ENCODE measurements at places on chromosomes 13 and 19.
A peak's percentile ranks its signal among the peaks of the same experiment; 100 is the strongest.

- no peak for DNase-seq
Measured at GRCh38 chr13:23440821-23441618, 7.5 kb upstream of the SACS start.

DNA sequence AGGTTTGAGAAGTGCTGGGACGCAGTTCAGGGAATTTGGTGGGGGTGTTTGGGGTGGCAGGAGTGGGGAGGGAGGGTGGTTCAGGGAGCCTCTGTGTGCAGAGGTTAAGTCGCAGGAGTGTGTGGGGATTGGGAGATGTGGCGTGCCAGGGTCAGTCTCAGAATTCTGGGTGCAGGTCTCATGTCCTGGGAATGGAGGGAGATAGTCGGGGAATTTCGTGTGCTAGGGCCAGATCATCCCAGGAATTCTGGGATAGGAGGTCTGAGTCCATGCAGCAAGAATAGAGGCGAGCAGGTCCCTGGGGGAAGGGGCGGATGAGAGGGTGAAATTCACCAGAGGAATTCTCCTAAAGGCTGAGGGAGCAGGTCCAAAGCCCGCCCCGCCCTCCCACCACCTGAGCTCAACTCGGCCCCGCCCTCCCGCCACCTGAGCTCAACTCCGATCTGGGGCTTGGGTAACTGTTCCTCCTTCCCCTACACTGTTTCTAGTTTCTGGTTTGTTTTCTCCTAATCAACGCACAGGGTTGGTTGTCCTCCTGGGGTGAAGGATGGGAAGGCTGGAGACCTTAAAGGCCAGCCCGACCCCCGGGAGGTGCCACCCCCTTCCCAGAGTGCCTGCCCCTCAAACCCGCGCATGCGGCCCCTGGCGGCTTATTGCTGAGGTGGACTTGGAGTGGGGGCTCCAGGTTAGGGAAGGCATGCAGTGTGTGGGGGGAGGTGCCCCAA, 15.2 kb downstream of the KCNC3 start:
- DNase-seq = no peak

DNA sequence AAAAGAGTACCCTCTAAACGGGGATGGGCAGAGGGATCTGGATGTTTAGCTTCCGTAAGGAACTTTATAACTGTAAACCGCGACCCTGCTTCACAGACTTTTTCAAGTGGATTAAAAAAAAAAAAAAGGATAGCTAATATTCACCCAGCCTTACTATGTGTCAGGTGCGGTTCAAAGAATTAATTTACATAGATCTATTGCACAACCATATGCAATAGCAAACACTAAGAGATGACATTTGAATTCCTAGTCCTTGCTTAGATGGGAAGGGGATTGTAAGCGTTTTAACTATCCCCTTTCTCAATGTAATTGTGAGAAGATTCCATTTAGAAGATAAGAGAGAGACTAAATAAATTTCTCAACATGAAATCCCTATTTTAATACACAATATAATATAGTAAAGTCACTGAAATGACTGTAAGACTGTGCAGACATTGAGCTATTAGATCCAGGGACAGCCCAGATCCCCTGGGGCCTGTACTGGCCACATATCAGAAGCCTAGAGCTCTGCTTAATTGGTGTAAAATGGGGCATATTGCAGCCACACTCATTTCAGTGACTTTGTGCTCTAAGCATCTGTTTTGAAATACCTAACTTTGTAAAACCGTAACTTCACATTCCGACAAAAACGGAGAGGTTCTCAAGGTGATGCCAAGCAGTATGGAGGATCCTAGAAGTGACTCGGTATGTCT, 13.6 kb downstream of the LATS2 start:
- peak; percentile 19 for DNase-seq

GRCh38 chr19:3458229-3459088, 21.9 kb downstream of the SMIM24 start:
- no peak for DNase-seq

DNA sequence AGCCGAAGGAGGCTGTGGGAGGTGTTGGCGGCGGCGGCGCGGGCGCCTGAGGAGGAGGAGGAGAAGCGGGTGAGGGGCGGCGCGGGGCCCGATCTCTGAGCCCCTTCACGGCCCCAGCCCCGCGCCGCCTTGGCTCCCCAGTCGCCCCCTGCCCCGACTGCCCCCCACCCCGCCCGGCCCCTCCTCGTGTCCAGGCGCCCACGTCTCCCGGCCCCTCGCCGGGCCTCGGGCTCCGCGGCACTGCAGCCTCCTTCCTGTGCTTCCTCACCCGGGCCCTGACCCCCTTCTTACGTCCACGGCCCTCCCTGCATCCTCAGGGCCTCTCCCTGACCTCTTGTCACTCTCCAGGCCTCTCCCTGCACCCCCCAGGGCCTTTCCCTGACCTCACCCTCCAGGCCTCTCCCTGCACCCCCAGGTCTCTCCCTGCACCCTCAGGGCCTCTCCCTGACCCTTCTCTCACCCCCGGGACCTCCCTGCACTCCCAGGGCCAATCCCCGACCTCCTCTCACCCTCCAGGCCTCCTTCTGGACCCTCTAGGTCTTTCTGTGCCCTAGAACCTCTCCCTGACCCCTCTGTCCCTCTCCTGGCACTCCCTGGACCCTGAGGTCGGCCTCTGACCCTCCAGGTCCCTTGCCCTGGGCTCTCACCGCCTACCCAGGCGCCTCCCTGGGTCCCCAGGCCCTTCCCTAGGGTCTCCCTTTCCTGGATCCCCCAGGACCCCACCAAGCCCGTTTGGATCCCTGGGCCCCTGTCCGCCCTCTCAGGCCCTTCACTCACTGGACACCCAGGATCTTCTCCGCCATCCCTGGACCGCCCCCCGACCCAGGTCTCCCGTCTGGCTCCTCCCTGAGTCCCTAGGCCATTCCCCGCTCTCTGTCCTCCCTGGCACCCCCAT, 460 bp downstream of the KMT5C start:
- no peak for DNase-seq

DNA sequence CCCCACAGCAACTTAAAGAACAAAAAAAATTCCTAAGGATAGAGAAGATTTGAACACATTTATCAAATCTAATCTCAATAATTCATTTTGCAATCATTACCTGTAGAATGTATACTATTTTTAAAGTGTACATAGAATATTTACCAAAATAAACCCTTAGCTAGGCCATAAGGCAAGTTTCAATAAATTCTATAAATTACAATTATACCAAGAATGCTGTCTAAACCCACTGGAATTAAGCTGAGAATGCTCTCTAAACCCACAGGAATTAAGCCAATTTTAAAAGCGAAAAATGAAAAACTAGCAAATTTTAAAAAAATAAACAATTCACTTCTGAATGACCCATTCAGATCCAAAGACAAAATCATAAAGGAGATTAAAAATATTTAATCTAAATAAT, 540.4 kb upstream of the NBEA start:
- no peak for DNase-seq

DNA sequence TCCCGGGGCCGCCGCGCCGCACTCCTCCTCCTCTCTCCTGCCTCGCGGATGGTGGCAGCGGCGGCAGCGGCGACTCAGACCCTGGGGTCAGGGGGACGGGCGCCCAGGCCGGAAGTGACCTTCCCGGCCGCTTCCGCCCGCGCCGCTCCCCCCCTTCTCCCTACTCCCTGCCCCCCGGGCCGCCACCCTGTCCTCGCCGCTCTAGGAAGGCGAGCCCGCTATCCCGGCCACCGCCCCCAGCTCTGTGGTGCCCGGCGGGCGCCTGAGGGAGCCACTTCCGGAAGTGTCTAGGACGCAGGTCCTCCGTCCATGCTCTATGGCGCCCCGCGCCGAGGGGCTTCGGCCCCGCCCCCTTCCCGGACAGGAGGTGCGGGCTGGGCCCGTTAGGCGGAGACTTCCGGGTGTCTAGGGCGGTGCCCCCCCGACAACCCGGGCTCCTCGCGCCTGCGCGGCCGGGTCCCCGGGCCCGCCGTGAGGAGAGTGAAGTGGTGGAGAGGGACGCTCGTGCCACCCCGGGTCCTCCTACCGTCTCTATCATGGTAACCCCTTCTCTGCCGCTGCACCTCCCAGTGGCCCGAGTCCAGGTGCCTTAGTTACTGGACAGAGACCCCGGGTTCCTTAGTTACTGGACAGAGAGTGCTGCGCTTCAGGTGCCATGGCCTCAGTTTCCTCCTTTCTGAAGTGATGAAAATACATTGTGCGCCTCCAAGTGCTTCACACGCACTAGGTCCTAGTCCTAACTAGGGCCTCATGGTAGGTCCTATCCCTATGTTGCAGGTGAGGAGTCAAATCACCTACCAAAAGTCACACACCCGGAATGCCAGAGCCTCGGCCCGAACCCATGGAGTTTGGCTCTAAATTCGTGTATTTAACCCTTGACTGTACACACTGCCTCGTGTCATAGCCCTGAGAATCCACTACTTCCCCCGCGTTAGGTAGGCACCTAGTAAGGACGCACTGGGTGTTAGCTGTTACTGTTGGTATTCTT, at the start of gene ZNF787:
Gene ZNF787, minus strand, starts transcription at position 116 of the 988 bp plus-strand sequence. CDS start 18,078 bp downstream, outside the sequence.
- DNase-seq = peak; percentile 94

GRCh38 chr19:7478173-7478842, 10.5 kb downstream of the PEX11G start:
- no peak for DNase-seq

DNA sequence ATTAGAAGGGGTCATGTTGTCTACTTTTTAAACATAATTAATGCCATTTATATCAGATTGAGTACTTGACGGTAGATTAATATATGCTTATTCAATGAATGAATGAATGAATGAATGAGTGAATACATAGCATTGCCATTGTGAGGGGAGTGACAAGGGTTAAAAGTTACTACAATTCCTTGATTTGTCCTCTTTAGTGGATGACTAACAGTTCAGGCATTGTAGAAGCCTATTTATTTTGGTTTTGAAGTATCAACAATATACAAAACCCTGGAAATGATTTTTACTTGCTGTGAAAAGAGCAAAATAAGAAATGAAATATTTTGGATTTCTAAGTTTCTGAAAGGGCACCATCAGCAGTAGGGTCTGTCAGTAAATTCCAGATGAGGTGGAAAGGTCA, 122.7 kb downstream of the CYSLTR2 start:
- DNase-seq = no peak

DNA sequence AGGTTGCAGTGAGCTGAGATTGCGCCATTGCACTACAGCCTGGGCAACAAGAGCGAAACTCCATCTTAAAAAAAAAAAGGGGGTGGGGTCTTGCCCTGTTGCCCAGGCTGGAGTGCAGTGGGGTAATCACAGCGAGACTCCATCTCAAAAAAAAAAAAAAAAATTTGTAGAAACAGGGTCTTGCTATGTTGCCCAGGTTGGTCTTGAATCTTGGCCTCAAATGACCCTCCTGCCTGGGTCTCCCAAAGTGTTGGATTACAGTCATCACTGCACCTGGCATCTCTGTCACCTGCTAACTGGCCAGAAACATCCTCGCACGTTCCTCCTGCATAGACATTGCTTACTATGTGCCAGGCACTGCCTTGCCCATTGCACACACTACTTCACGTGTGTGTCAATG, 14.1 kb downstream of the RCN3 start:
- DNase-seq = no peak

DNA sequence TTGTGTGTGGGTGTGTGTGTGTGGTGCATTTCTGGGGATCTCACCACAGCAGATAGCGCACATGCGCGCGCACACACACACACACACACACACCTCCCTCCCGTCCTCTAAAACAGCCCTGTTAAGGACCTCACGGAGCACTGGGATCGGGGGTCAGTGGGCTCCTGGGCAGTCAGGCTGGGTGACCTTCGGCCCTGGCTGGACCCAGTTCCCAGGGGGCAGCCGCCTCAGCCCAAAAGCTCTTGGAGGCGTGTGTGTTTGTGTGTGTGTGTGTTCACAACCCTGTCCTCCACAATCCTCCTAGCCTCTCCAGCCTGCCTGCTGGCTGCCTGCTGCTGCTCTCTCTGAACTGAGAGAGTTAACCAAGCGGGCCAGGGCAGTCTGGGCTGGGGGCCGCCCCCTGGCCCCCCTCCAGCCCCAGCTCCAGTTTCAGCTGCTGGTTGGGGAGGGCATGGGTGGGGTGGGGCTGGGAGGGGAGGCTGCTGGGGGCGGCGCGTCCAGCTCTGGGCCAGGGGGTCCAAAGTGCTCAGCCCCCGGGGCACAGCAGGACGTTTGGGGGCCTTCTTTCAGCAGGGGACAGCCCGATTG, at the start of gene FXYD1:
Gene FXYD1, plus strand, starts transcription at position 520 of the 588 bp plus-strand sequence. CDS start 1,256 bp downstream, outside the sequence.
- peak; percentile 20 for DNase-seq

GRCh38 chr13:26449063-26449848, 108.2 kb upstream of the WASF3 start:
- no peak for DNase-seq

GRCh38 chr13:91046715-91047327, 300.7 kb upstream of the MIR17HG start:
- no peak for DNase-seq

DNA sequence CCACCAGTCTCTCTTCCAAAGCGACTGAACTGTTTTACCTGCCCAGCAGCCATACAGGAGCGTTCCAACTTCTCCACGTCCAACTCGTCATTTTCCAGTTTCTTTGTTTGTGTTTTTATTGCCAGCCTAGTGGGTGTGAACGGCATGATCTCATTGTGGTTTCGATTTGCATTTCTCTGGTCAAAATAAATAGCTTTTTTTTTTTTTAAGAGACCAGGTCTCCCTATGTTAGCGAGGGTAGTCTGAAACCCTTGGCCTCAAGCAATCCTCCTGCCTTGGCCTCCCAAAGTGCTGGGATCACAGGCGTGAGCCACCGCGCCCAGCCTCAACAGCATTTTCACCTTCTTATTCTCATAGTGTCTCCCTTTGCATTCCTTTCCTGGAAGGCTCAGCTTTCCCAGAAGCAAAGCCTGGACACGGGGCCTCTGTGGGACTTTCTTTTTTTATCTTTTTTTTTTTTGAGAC, 4.2 kb upstream of the JSRP1 start:
- DNase-seq = no peak

DNA sequence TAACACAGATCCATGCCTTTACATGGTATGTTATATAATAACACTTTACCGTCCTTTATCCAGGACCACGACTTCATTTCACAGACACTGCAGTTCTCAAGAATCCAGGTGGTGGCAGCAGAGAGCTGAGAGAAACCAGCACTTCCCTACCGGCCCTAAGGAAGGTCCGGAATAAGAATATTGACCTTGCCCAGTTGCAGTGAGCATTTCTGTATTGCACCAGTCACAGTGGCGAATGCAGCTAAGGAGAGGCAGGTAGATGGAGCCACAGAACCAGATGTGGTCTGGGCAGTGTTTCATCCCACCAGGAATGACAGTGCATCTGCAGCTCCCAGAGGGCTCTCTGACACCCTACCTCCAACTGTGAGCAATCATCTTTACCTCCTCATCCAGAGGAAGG, 44.6 kb downstream of the ZNF787 start:
- peak; percentile 34 for DNase-seq

DNA sequence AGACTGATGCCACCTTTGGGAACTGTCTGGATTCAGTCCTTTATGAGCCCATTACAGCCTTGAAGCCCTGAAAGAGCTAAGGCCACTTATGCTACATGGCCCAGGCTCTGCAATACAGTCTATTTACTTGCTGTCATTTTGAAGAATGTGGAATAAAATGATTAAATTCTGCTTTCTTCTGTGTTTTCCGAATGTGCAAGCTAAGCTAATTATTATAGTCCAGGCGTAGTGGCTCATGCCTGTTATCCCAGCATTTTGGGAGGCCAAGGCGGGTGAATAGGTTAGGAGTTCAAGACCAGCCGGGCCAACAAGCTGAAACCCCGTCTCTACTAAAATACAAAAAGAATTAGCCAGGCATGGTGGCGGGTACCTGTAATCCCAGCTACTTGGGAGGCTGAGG, 142.5 kb downstream of the TEX29 start:
- DNase-seq = no peak
